Right ventricle myocardium inferior (tissue), 1 donor: ENCODE measurements at places on chromosomes 7 and 10. TPM values are rescaled to one million over a fixed set of nuclear protein-coding genes. Genes with fewer than 3 reads are reported as not detected.

- peak; percentile 68 for DNase-seq
These were observed 4.7 kb upstream of the NOS3 start for GRCh38 chr7:150986099-150986512.

DNA sequence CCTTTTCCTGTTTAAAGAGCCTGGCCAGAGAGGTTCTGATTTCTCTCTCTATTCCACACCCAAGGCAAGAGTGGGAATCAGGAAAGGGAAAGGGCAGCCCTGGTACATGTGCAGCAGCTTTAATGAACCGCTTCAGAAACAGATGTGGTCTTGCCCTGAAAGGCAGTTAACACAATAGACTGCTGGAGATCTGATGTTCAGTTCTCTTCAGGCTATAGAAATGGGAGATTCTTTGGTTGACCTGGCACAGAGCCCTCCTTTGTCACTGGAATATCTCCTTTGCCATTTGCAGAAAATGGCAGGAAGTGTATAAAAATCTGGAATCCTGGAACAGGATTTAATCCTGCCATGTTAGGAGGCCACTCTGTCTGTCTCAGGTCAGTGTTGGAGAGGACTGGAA, 36.3 kb upstream of the EXOC6 start:
- no peak for DNase-seq

GRCh38 chr7:41889040-41889439, 186.2 kb upstream of the INHBA start:
- no peak for DNase-seq

Gene ANKRD61
- total RNA-seq = not detected

Gene AOAH
- 1.9 TPM for total RNA-seq

- peak; percentile 75 for DNase-seq
These were observed 45.6 kb upstream of the FGL2 start for GRCh38 chr7:77245015-77245755.

Gene LBX1
- not detected for total RNA-seq

Gene LRRN3
- 12.4 TPM for total RNA-seq

Gene LEP
- 2.7 TPM for total RNA-seq

DNA sequence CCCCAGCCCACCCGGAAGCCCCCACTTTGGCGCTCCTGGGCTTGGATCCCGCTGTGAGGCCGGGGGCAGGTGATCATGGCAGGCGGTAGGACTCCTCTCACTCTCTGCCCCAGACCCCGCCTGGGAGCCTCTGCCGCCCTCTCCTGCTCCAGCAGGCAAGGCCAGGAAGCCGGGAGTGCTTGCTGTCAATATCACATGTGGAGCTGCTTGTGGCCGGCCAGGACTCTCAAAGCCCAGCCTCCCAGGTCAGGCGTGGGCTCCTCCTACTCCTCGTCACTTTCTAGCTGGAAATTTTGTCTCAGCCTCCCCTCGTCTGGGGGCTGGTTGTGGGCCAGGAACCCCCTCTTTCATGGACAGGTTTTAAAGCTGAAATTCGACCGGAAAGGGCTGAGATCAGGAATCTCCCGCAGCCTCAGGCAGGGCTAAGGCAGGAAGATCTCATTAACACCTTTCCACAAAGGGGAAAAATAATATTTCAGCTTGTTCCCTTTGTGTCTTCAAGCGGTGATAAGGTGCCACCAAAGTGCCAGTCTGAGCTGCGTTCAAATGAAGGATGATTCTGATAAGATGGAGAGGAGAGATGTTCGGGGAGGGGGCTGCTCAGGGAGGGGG, 273.6 kb upstream of the PODXL start:
- DNase-seq = no peak

Gene PTF1A
- total RNA-seq = not detected

GRCh38 chr7:149293946-149294633, 32.1 kb downstream of the ZNF783 start:
- peak; percentile 64 for DNase-seq

Gene VGF
- not detected for total RNA-seq

Gene NANOS1
- 16.0 TPM for total RNA-seq

DNA sequence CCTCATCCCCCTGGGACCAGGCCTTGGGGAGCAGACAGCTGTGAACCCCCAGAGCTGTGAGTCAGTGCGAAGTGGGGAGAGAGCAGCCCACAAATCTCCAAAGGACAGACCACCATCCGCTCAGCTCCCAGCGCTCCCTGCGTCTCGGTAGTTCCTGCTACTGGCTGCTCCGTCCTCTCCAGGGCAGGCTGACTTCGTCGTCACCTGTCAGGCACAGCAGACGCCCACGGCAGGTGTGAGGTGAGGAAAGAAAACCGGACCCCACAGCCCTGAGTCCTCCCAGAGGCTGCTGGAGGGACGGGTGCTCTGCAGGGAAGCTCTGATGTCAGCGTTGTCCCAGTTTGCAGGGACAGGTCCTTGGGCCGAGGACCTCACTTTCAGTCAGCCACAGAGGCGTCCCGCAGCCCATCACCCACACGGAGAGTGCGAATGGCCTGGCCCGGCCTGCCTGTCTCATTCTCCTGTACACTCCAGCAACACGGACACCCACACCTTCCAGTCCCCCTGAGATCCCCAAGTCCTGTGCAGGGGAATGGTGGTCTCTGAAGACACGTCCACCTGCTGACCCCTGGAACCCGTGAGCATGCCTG, 95.2 kb downstream of the DNAJB6 start:
- no peak for DNase-seq

- no peak for DNase-seq
These were observed 10.8 kb downstream of the BLVRA start for GRCh38 chr7:43769281-43769680.

DNA sequence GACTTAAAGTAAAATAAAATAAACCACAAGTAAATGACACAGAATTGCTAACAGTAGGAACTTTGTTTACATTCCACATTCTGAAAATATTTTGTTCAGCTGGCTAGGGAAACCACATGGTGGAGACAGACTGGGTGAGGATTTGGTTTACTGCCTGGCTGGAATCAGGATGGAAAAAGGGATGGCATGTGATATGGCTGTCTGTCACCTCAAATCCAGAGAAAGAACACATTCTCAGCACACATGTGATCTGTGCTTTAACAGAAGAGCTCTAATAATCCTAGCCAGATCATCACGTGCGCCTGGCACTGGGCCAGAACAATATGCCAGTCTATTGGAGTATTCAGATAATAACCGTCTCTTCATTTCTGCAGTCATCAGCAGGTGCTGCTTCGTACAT, 90.9 kb upstream of the PIP4K2A start:
- DNase-seq = no peak

DNA sequence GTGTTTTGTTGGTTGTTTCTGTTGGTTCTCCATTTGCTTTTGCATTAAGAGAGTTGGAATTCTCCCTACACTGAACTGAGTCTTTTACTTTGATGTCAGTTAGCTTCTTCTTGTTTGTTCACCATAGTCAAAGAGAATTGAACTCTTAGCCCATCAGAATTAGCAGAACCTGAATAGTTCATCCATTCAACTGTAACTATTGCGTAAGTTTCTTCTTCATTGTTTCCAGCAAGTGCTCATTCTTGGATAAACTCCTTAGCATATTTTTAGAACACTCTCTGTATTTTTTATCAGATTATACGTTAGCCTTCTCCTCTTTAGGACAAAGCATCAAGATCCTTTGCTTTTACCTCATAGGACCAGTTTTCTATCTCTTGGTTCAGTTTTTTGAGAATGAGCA, 128.4 kb upstream of the RAB11FIP2 start:
- DNase-seq = no peak

Gene ADAM8
- 2.0 TPM for total RNA-seq

DNA sequence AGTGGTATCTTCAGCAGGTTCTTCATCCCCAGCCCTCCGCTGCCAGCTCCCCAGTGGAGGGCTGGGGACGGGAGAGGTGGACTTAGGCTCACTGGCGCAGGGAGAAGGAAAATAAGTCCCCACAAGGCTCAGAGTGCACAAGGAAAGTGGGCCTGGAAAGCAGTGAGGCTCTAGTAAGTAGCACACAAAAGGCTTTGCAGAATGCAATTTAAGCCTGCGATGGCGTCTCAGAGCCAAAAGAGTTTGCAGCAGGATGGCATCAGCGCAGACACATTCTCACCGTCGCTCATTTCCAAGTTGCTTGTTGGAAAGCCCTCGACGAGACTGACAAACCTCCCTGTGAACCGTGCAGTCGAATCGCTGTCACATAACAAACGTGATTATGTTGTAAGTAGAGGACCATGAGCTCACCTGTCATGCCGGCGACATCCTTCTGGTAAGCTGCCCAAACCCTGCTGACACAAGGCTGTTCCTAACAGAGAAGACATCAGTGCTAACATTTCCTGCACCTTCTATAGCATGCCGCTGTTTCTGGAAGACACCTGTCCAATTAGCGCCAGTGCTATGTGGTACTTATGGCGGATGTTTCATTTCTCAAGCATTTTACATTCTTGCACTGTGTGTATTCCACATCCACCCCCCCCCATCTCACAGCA, 98.3 kb upstream of the NPVF start:
- DNase-seq = no peak

DNA sequence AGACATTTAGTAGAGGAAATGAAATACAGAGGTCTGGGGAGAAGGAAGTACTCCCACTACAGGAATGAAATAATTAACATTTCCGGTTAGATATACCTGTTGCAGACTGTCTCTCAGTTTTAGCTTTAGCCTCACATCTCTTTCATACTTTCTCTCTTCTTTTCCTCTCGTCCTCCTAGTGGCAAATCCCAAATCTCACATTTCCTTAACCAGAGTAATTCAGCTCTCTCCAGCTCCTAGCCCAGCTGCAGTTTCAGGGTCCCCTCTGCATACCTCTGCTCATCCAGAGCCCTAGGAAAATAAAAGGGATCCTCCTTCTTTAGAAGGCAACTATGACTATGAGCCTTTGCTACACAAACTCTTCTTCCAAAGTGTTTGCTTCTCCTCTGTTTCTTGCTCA, 643.2 kb downstream of the PHTF2 start:
- no peak for DNase-seq

DNA sequence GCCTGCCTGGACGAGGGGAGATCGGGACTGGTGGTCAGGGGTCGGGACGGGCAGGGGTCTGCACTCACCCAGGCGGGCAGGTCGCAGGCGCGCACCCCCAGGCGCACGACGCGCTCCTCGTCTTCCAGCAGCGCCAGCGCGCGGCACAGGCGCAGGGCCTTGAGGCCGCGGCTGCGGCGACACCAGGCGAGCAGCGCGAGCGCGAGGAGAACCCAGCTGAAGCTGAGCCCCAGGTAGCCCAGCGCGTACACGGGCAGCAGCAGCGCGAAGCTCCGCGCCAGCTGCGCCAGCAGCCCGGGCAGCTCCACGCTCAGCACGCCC, 328 bp downstream of the ESYT2 start:
- DNase-seq = no peak

Gene RNF148
- 0.32 TPM for total RNA-seq

Gene HOXA1
- total RNA-seq = not detected

Gene ITGA8
- total RNA-seq = 1.7 TPM

Gene NRF1
- total RNA-seq = 7.8 TPM

Gene TAS2R5
- 0.27 TPM for total RNA-seq

- DNase-seq = no peak
These were observed 249.7 kb upstream of the PITRM1 start for GRCh38 chr10:3422282-3422681.

- peak; percentile 85 for DNase-seq
These were observed 234.3 kb upstream of the C7orf33 start for GRCh38 chr7:148356303-148356702.

Gene CCDC3
- total RNA-seq = 4.7 TPM

- no peak for DNase-seq
These were observed 501.6 kb downstream of the TCERG1L start for GRCh38 chr10:130809761-130810515.

DNA sequence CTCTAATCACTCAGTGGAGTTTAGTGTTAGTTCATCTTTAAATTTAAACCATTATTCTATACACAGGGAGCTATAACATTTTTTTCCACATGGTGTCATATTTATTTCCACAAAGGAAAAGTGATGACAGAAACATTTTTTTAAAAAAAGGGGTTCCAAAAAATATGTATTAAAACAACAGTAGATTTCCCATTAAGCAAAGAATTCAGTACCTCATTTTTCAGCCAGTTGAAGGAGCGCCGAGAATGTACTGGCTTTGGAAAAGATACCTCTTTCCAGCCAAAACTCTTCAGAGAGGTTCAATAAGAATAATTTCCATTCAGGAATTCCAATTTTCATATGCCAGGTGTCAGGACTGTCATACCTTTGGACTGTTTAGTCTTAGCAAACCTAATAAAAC, 250.5 kb upstream of the MEOX2 start:
- no peak for DNase-seq

DNA sequence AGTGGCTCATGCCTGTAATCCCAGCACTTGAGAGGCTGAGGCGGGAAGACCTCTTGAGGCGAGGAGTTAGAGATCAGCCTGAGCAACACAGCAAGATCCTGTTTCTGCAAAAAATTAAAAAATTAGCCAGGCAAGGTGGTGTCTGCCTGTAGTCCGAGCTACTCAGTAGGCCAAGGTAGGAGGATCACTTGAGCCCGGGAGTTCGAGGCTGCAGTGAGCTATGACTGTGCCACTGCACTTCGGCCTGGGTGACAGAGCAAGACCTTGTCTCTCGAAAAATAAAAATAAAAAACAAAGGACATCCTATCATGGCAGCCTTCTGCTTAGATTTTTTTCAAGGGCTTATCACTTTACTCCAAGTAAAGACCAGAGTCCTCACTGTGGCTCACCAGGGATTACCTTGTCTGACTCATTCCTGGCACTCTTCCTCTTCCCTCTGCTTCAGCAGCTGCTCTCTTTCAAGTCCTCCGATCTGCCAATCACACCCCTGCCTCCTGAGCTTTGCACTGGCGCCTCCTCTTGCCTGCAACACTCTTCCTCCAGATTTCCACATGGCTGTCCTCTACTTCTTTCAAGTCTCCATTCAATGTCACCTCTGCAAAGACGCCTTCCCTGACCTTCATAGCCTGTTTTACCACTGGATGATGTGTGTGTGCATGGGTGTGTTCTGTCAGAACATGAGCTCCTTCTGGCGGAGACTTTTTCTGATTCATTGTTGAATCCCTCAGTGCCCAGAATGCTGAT, 7.7 kb downstream of the PRTFDC1 start:
- no peak for DNase-seq

- no peak for DNase-seq
These were observed 17.0 kb downstream of the CDK14 start for GRCh38 chr7:90613088-90613498.

- no peak for DNase-seq
These were observed 11.4 kb downstream of the NET1 start for GRCh38 chr10:5423771-5424170.

- no peak for DNase-seq
These were observed 34.5 kb upstream of the CD36 start for GRCh38 chr7:80603940-80604339.

GRCh38 chr10:58189269-58189668, 78.4 kb downstream of the IPMK start:
- no peak for DNase-seq

GRCh38 chr10:4219901-4220300, 434.9 kb upstream of the KLF6 start:
- DNase-seq = no peak

GRCh38 chr7:52794621-52795020, 240.8 kb upstream of the POM121L12 start:
- no peak for DNase-seq

- DNase-seq = no peak
These were observed 245.6 kb downstream of the MAD1L1 start for GRCh38 chr7:1987084-1987535.

Gene SUN3
- total RNA-seq = not detected

Gene CFAP43
- total RNA-seq = 0.19 TPM
